ENCODE measurements at places on chromosomes 2 and 18. TPM values are rescaled to one million over a fixed set of nuclear protein-coding genes. Genes with fewer than 3 reads are reported as not detected.

The RAD51AP2 gene
- 0.02 TPM for polyA plus RNA-seq

- no peak for DNase-seq
These were observed 79.0 kb downstream of the SLC66A3 start for GRCh38 chr2:11234309-11234708.

The C1GALT1C1L gene
- polyA plus RNA-seq: not detected

DNA sequence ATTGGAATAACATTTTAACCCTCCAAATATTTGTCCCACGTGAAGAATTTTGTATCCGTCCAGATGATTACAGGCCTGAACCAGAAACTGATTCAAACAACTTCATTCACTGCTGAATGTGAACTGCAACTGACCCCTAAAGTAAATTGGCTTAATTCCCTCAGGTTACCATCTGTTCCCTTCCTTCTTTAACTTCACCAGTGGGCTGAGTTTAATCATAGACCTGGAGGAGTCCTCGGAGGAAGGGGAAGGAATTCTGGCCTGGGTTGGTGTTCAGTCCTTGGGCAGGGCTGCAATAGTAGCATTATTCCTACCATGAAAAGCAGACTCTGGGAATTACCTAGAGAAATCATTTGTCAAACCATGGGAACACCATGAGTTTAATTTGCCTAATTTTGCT lies 207.4 kb downstream of the TMEM247 start:
- no peak for DNase-seq

GRCh38 chr2:52311862-52312261 lies 1279.9 kb upstream of the NRXN1 start:
- DNase-seq: no peak

The RPE gene
- polyA plus RNA-seq: 95.9 TPM

The FAP gene
- not detected for polyA plus RNA-seq

The STRN gene
- 6.4 TPM for polyA plus RNA-seq

DNA sequence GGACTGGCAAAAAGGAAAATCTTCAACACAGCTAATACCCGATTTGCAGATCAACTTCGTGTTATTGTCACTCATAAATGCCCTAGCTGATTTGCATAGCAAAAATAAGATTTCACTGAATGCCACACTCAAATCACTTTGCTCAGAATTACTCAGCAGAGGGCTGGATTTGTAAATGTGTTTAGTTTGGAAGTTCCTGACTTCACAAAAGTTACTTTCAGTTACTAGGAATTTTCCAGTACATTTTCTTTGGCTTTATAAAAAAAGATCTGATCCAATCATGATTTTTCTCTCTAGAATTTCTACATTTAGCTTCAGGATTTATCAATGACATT lies 433.3 kb upstream of the ID2 start:
- DNase-seq: no peak

GRCh38 chr2:218354850-218355443 lies 1.7 kb upstream of the CATIP start:
- DNase-seq: no peak

GRCh38 chr2:209469481-209469880 lies 45.6 kb downstream of the MAP2 start:
- DNase-seq: no peak

The TSPYL6 gene
- polyA plus RNA-seq: not detected

DNA sequence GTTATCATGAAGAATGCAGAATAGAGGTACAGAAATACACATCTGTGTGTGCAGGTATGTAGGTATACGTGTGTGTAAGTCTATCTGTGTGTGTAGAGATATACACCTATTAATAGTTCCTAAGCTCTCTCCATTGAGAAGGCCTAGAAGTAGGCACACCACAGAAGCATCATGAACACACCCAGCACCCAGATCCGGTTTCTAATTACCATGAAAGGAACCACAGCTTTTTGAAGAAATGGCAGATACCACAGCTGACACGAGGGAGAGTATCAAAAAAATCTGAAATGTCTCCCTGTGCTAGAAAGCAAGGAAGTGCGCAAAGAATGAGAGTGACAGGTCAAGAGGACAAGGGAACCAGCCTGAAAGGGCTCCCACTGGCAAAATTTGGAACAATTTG lies 27.7 kb upstream of the AP1S3 start:
- DNase-seq: no peak

GRCh38 chr2:172397148-172397834 lies 30.1 kb upstream of the ITGA6 start:
- no peak for DNase-seq

- DNase-seq: peak; percentile 61
These were observed 6.4 kb upstream of the RBM44 start for GRCh38 chr2:237791977-237792727.

The TRIM43 gene
- polyA plus RNA-seq: not detected

- DNase-seq: no peak
These were observed 707.5 kb upstream of the FSHR start for GRCh38 chr2:49861821-49862220.

- DNase-seq: no peak
These were observed 20.8 kb upstream of the LYPD1 start for GRCh38 chr2:132690664-132691303.

GRCh38 chr2:719191-719590 lies 42.0 kb upstream of the TMEM18 start:
- no peak for DNase-seq

GRCh38 chr2:54076586-54076985 lies 38.8 kb upstream of the ACYP2 start:
- DNase-seq: no peak

GRCh38 chr2:221448057-221448843 lies 123.9 kb downstream of the EPHA4 start:
- no peak for DNase-seq

DNA sequence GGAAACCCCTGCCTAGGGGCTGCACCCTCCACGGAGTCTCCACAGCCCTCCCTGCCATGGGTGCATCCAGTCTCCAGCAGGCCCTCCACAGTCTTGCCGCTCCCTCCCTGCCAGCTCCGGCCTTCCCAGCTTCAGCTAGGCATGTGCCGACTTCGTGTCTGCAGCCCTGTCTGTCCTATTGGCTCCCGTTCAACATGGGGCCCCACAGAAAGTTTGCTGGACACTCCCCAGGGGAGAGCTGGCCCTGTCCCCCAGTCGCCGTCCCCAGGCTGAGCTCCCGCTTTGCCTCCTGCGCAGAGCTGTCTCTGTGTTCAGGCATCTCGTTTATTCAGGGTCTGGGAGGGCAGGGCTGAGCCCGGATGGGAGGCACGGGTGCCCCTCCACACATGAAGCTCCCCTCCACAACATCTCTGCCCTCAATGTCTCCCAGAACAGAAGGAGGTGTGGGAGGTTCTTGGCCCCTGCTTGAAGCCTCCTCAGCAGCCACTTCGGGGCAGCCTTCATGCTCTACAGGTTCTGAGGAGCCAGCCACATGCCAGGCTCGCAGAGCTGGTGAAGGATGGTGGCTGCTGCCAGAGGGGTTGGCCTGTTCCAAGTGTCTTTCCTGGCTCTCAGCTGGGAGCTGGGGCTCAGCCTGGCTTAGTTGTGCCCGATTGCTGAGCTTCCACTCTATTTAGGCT lies 120.1 kb upstream of the PXDN start:
- no peak for DNase-seq

DNA sequence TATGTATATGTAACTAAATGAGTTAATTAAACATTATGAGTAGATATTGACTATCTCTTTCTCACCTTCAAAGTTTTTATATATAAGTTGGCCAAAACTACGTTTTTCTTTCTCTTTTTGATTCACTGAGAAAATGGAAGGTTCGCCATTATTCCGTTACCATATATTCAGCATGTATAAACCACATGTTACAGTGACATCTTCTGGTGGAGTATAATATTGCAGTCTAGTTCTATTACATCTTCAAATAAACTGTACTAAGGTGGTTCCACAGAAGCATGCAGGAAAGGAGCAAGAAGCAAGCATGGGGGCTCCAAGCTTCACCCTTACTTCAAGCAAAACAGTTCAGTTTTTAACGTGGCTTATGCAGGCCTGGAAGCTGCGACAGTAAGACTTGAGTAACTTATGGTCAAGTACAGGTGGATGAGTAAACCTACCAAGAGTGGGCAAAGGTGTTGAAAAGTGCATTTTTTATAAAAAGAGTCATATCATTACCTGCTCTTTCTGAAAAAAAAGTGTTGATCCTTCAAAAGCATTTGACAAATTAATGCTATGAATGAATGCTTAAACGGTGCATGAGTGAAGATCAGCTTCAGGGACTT lies 129.8 kb upstream of the RAB6C start:
- no peak for DNase-seq

All from H1 (cell line).